ENCODE measurements at places on chromosomes 11 and 22.

DNA sequence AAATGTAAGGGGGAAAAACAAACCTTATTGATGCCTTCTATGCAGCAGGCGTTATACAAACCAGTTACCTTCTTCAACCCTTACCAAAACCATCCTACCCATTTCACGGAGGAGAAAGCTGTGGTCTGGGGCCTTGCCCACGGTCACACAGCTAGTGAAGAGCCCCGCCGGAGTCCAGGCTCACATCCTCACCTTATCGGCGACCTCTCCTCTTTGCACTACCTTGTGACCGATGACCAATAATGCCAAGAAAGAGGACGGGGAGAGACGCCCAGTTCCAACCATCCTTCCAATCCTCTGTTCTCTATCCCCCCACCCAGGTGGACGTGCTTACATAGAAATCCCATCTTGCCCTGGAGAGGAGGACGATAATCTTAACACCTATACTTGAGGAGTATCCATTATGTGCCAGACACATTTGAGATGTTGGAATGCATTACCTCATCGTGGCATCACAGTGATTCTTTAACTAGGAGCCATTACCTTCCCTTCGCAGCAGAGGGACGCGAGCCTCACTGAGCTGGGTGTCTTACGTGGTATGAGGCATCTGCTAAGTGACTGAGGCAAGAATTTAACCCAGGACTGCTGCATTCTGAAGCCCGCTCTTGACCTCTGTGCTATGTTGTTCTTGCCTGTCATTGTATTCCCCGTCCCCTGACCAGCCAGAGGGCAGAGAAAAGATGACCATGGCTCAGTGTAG lies 253.7 kb upstream of the B3GAT1 start:
- DNase-seq: no peak

- no peak for DNase-seq
Observed at GRCh38 chr11:109304159-109304558, 117.8 kb upstream of the C11orf87 start.

DNA sequence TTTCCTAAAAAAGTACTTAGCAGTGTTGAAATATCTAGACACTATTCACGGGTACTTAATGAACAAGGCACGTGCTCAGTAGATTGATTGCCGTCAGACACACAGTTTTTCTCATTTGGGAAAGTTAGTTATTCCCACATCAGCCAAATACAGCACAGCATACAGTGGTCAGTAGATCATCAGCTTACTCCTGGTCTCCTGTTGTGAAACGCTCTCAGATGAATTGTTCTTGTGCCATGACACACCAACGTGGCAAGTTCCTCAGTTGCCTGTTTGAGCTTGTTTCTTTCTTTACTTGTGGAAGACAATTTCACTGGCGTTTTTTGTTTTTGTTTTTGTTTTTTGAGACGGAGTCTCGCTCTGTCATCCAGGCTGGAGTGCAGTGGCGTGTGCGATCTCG lies 8.6 kb downstream of the TAB1 start:
- no peak for DNase-seq

DNA sequence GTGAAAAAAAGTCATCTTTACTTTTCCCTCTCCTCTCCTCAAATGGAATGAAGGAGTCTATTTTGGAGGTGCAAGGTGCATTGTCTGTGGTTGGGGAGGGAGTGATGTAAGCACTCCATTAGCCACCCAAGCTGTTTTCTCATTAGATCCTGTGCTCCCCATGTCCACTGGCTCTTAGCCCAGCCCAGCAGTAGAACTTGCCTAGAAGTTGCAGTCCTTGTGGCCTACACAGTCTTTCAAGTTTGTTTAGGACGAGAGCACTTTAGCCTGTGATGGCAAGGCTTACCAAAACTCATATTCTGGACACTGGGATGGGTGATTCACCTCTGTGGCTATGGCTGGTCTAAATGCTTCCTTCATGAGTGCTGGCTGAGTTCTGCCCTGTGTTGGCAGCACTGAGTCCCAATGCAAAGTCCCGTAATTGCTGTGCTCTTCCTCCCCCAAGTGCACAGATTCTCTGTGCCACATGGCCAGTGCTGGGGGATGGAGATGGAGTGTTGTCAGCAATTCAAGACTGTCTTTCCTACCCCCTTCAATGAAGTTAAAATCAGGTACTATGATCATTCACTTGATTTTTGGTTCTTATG lies 15.8 kb downstream of the SLC22A25 start:
- no peak for DNase-seq

DNA sequence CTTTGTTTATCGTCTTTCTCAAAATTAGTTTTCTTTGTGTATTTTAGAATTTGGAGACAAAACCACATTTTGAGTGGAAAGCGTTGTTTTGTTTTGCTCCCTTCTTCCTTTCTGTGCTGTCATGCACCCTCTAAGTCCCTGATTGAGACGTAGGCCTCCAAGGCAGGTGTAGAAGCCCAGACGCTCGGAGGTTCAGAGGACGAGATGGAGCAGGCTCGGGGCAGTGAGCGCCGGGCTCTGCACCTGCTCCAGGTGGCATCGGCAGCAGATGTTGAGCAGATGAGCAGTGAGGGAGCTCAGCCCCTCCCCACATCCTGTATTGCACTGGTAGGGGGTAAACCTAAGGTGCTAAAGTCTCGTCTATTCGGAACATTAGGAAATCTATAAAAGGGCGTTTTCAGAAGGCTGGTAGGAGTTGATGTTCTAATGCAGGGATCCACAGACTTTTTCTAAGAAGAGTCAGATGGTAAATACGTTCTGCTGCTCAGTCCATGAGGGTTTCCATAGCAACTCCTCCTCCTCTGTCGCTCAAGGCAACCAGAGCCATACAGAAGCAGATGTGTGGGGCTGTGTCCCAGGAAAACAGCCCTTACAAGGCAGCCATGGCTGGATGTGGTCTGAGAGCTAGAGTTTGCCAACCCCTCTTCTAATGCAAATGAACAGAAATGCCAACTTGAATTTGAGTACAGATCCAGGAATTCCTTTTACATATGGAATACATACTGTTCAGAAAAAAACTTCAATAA lies 724.2 kb downstream of the BRD1 start:
- peak; percentile 75 for DNase-seq

DNA sequence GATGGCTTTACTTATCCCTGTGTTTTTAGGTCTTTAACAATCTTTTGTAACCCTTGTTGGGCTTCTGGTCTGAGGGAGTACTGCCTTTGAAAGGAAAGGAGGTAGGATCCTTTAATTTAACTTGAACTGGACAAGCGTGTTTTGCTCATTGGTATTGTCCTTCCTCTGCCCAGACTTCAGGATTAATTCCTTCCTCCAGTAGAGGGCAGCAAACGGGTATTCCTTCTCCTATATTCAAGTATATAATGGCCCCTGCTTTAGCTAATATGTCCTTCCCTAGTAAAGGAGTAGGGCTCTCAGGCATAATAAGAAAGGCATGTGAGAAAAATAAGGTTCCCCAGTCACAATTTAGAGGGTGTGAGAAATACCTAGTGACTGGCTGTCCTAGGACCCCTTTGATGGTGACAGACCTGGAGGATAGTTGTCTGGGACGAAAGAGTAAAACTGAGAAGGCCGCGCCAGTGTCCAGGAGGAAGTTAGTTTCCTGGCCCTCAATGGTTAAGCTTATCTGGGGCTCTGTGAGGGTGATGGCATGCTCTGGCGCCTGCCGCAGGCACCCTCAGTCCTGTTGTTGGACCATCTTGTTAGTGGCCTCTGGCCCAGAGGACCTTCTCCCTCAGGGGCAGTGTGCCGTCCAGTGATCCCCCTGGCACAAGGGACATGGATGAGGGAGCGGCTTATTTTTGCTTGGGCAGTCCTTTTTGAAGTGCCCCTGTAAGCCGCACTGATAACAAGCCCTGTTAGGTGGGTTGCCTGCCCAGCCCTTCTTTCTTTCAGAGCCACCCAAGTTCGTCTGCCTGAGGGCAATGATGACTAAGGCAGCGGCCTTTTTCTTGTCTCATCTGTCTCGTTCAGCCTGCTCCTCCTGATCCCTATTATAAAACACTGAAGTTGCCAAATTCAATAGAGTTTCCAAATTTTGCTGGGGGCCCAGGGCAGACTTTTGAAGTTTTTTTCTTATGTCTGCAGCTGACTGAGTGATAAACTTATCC lies 51.8 kb downstream of the C11orf71 start:
- peak; percentile 51 for DNase-seq

GRCh38 chr22:40094485-40094884 lies 83.2 kb upstream of the TNRC6B start:
- no peak for DNase-seq

DNA sequence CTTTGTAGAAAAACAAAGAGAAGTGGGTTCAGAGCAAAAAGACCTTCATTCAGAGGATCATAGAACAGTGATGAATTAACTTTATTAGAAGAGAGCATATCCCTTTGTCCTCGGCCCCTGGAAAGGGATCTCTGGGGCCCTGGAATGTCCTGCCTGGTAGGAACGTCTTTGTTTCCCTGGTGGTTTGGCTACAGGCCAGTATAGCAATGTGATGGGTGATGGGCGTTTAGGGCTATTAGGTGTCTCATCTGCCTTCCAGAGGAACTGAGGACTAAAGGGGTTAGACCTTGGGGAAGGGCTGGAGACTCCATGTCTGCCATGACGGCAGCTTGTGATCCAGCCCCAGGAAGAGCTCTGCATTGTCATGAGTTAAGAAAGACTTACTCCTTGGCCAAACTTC lies 9.1 kb downstream of the APOL4 start:
- no peak for DNase-seq

GRCh38 chr11:73949912-73950311 lies 914 bp upstream of the DNAJB13 start:
- no peak for DNase-seq

- DNase-seq: no peak
Observed at GRCh38 chr11:110153474-110153873, 60.3 kb downstream of the ZC3H12C start.

DNA sequence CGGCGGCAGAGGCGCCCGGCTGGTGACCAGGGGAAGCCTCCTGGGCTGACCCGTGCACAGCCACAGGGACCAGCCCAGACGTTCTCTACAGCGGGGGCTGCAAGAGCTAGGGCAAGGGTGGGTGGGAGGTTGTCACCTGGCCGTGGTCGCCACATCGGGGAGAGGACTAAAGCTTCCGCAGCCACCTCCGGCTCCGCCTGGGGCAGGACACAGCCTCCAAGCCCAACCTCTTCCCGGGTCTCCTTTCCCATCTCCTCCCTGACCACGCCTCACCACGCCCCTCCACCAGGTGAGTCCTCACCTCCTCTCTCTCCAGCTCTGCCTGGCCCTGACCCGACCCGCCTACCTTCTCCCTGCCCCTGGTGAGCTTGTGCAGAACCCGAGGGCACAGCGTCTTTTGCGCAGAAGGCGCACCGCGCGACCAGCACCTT lies 75.9 kb upstream of the LMO1 start:
- DNase-seq: no peak

- no peak for DNase-seq
Observed at GRCh38 chr22:44618400-44618799, 83.6 kb upstream of the PRR5 start.

DNA sequence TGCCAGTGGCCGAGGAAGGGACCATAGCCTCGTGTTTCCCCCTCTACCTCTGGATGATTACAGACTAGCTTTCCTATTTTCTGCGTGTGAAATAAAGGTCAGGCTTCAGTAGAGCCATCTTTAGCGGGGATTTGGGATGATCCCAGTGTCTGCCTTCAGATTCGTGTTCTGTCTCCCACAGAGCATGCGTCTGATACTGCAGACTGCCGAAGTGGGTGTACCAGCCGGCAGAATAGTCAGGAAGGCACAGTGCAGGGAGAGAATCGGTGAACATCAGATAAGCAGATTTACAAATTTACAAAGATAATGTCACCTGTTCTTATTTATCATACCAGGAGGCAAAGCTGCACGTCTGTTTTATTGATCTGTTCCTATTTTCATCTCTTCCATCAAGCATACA lies 11.1 kb downstream of the CTTN start:
- no peak for DNase-seq

Data from SK-N-DZ (cell line).